ENCODE measurements at places on chromosomes 7 and 10.

DNA sequence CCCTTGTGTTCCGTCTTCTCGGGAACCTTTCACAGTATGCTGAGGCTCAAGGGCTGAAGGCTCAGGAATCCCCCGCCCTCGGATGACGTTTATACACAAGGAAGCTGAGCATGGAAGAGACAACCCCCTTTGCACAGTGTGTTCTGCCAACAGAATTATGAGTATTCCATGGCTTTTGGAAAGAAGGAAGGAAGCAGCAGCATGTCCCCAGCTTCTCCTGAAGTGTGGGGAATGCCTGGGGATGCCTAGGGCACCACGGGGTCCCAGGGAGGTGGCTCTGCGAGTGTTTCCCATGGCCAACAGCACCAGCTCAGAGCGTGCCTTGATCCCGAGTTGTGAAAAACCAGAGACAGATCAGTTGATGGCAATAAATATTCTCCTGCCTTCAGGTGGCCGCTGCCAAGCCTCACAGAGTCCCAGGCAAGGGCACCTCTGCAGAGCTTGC is 88.8 kb upstream of the DDC start:
- DNase-seq = no peak

- DNase-seq = no peak
Measured at GRCh38 chr10:117762126-117762818, 219.7 kb downstream of the EMX2 start.

- no peak for DNase-seq
Measured at GRCh38 chr7:94179466-94179865, 175.3 kb upstream of the BET1 start.

GRCh38 chr10:3886641-3887251 is 101.7 kb upstream of the KLF6 start:
- DNase-seq = no peak

- DNase-seq = no peak
Measured at GRCh38 chr7:128729494-128729893, 9.7 kb upstream of the CALU start.

DNA sequence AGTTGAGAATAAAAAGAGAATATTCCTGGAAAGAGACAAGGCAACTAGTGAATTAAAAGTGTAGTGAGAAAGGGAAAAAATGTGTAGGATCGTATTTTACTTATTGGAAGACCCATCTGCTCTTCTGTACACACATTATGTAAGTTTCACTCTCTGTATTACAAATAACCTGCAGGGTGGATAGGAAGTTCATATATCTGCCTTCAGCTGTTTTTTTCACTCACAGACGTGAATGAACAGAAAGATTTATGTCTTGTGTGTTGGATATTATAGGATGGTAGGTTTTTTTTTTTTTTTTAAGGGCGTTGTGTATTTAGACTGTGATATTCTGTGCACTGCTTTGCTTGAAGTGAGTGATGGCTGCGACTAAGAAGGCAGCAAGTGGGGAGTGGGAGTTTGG is 266.5 kb downstream of the AUTS2 start:
- no peak for DNase-seq

GRCh38 chr7:111510062-111510461 is 52.2 kb downstream of the IMMP2L start:
- no peak for DNase-seq

DNA sequence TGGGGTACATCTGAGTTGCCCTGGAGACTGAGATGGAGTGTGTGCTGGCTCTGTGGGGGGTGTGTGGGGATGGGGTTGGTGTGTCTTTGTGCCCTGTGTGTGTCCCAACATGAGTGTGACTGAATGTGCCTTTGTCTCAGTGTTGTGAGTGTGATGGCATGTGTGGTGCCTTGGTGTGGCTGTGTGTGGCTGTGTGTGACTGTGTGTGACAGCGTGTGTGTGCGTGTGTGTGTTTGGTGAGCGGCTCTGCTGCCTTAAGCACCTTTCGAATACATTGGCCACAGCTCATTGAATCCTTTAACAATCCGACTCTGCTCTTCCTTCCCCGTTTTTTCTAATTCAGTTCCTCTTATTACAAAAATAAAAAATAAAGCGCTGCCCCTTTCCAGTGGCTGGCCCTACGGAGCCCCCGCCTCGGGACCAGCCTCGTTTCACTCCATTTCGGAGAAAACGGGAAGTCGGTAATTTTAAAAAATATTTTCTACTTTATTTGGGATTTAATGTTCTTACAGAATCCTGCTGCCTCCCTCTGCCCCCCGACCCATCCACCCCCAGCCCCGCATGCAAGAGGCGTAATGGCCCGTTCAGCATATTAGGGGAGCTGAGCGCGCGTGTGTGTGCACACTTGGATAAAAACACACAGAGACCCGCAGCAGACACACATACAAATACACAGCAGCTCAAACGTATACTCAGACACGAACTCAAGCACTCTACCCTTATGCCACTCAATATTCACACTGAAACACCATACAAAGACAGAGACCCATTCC is 35.5 kb downstream of the HIF1AN start:
- no peak for DNase-seq

DNA sequence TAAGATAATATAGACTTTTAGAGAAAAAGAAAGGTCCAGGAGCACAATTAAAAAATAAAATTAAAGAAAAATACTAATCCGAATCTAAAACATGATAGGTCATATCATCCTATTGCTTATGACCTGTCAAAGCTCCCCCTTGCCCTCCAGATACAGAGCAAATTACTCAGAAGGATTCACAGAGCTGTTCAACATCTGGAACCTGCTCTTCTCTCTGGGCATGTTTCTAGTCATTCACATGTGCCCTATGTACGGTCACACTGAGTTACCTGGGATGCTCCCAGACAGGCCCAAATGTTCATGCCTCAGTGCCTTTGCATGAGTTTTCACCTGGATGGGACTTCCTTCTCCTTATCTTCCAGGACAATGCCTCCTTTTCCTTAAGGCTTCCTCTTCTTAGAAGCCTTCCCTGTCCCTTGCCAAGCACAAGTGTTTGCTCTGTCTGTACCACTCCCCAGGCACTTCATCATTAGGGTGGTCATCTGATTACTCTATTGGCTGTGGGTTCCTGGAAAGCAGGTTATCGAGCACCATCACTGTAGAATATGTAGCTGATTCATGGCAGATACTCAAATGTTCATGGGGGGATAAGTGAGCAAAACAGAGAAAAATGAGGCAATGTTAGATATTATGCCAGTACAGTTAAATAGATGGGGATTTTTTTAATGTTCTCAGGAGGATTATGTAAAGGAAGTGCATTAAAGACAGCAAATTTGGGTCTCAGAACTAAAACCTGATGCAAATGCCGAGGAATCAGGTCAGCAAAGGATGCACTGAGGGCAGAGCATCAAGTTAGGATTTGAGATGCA is 12.0 kb upstream of the AOAH start:
- no peak for DNase-seq

GRCh38 chr10:43218206-43218950 is 48.5 kb downstream of the RASGEF1A start:
- DNase-seq = no peak

- DNase-seq = no peak
Measured at GRCh38 chr7:133303931-133304330, 51.1 kb downstream of the EXOC4 start.

GRCh38 chr7:142865766-142866165 is 10.9 kb downstream of the EPHB6 start:
- no peak for DNase-seq

GRCh38 chr10:116621934-116622655 is 1.3 kb downstream of the PNLIPRP2 start:
- no peak for DNase-seq

GRCh38 chr10:17473228-17473950 is 19.0 kb upstream of the ST8SIA6 start:
- no peak for DNase-seq

DNA sequence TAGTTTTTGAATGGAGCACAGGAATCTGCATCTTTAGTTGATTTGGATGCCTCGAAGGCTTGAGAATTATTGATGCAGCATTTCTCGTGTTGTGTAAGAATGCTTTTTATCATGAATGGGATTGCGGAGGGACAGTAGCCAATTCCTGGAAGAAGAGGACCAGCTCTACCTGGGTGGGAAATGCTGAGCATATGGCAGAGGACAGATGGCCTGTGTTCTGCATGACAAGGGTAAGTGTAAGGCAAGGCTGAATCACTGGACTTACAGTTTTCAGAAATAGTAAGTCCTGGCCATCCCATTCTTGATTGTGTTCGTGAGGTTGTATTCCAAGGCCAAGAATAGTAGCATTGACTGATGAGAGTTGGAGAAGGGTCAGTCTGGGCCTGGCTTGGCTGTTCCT is 15.9 kb downstream of the RP9 start:
- no peak for DNase-seq

GRCh38 chr10:82850191-82850590 is 975.2 kb downstream of the NRG3 start:
- DNase-seq = no peak

GRCh38 chr7:156155988-156156733 is 343.9 kb upstream of the SHH start:
- no peak for DNase-seq

- no peak for DNase-seq
Measured at GRCh38 chr10:76657337-76658012, 980.1 kb downstream of the KCNMA1 start.

- no peak for DNase-seq
Measured at GRCh38 chr10:69044546-69044945, 43.4 kb upstream of the SRGN start.

DNA sequence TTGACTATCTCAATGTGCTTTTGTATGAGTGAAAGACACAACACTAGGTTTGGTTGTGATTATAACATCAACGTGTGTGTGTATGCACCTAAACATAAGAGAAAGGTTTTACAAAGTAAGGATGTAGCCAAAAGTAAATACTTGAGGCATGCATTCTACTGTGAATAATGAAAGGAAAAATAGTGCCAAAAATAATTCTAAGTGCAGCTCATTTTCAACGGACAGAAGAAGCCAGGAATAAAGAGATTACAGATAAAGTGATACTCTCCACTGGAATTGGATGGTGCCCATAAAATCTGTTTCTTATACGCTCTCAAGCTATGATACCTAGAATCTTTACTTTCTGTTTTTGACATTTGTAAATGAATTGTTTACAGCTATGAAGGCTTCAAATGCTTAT is 135.0 kb upstream of the TMEM72 start:
- DNase-seq = no peak

DNA sequence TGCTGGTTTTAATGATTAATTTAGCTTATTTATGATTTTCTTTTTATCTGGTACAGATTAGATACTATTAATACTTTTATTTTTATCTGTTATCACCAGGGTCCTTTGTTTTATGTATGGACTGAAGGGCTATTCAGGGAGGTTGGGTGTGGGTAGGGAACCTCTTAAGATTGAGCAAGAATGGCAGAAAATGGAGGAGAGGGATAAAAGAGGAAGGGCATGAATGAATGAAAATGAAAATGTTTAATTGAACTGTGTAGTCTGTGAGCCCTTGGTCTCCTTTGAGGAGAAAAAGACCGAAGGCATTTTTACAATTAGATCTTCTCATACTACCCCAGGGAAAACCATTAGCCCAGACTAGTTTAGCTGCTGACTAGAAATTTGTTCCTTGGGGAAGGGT is 93.1 kb downstream of the CDK14 start:
- no peak for DNase-seq

GRCh38 chr10:99292159-99292558 is 37.0 kb upstream of the CNNM1 start:
- DNase-seq = no peak

- no peak for DNase-seq
Measured at GRCh38 chr7:39631736-39632308, 8.4 kb downstream of the RALA start.

DNA sequence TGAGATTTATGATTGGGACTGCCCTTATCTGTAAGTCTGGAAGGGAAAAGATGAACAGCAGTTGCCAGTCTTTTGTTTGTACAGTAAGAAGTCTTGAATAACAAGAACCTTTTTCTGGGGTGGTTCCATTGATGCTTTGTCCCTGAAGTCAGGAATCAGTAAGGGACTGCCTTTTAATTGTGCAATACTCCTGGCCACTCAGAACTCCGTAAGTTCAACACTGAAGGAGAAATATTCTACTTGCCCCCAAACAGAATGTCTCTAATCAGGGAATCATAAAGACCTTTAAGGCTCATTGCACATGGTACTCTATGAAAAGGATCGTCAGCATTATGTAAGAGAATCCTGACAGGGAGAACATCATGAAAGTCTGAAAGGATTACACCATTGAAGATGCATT is 361.4 kb downstream of the EXOC4 start:
- DNase-seq = no peak

GRCh38 chr7:105011831-105012502 is 2.0 kb upstream of the KMT2E start:
- peak; percentile 15 for DNase-seq

GRCh38 chr10:70575874-70576802 is 26.4 kb downstream of the PRF1 start:
- no peak for DNase-seq

- DNase-seq = no peak
Measured at GRCh38 chr10:126646110-126646509, 24.4 kb downstream of the C10orf90 start.

DNA sequence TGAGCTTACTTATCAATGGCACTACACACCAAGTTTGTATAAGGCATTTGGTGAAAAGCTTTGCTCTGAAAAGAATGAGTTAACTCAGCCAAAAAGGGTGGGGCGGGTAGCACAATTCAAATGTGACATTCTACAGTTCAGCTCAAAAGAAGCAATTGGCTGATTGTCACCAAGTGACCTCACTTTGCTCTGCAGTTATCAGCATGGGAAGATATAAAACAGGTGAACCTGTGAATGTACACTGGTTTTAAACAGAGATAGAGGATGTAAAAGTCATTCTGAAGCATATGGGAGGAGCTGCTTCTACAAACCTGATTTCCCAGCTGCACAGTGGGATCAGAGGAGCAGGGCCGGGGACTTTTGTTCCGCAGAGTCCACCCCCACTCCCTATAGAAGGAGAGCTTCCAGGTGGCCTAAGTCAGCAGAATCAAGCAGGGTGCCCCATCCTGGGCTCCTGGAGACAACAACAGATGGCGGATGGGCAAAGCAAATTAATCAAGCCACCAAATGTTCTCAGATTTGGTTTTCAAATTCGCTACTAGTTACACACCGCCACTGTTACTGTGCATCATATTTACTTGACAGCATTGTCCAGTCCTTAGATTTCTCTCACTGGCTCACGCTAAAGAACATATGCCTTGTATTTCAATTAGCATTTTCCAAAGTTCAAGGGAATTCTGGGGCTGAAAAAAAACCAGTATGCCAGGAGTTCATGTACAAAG is 27.5 kb upstream of the NPVF start:
- no peak for DNase-seq

- no peak for DNase-seq
Measured at GRCh38 chr7:17118412-17118811, 180.0 kb upstream of the AHR start.

DNA sequence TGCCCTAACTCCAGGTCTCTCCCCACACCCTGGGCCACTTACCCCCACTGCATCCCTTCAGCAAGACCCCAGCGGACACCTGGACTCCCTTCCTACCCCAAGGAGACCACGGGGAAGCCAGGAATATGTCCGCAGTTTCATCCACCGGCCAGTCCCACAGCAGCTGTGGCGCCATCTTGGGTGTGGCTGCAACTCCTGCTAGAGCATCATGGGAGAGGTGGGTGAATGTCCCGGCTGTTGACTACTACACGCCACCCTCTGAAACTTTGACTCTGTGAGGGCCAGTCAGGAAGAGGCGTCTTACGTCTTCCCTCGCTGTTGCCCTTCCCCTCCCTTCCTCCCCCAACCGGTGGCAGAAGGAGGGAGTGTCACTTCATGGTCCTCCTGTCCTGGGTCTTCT is 238.3 kb upstream of the RNF32 start:
- no peak for DNase-seq

GRCh38 chr7:102097601-102098161 is 189.0 kb upstream of the SH2B2 start:
- DNase-seq = no peak

All from stimulated activated CD4-positive, alpha-beta T cell treated with anti-CD3 and anti-CD28 coated beads, Interleukin-15, amount 100 ng/mL, for 1 hour (primary cell).